ENCODE measurements at places on chromosomes 7 and 10. TPM values are rescaled to one million over a fixed set of nuclear protein-coding genes. Genes with fewer than 3 reads are reported as not detected.

The GARIN1A gene
- total RNA-seq = not detected

- DNase-seq = no peak
Observed at GRCh38 chr7:28939844-28940544, 18.1 kb downstream of the TRIL start.

DNA sequence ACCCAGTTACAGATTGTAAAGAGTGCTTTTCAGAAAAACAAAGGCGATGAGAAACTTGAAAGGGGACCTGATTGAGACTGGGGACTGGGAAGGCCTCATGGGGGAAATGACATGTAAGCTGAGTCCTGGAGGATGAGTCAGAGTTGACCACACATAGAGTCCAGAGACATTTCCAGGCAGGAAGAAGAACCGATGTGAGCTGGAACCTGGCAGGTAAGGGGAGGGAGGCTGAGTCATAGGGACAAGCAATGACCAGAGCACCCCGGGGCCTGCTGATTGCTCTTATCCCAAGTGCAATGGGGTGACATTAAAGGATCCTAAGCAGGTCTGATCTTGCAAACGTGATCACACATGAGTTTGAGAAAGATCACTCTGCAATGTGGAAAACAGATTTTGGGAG is 11.7 kb downstream of the TLL2 start:
- DNase-seq = peak; percentile 30

- no peak for DNase-seq
Observed at GRCh38 chr7:12759151-12759550, 71.7 kb downstream of the ARL4A start.

The SORCS1 gene
- total RNA-seq = not detected

DNA sequence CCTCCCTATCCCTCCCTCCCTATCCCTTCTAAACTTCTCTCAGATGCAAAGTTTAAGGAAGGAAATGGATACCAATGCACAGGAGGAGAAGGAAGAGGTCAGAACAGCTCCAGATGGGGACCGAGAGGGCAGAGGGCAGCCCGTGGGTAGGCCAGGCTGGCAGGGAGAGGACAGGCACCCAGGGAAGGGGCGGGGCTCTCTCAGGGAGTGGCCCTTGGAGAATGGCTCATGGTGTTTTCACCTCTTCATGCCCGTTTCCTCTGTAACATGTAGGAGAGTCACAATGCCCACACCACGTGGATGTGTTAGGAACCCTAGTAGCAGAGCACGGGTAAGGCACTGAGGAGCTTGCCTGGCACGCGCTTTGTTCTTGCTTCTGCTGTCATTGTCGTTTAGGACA is 264.5 kb downstream of the CELF2 start:
- no peak for DNase-seq

The SPDYE5 gene
- total RNA-seq = not detected

The ITIH2 gene
- total RNA-seq = not detected

DNA sequence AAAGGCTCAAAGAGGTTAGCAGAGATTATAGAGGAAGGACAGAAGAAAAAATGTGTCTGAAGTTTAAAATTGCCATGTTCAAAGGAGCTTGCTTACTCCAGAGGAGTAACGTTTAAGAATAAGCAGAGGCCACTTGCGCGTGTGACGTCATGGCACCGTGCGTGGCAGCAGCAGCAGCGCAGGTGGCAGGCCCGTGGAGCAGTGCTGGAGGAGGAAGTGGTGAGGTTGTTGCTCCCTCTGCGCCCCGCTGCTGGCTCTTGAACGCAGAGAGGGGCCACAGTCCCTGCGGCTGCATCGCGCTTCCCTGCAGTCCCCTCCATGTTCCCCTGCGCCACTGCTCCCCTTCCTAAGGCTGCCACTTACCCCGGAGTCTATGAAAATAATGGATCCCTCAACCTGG is 37.5 kb downstream of the GDI2 start:
- no peak for DNase-seq

DNA sequence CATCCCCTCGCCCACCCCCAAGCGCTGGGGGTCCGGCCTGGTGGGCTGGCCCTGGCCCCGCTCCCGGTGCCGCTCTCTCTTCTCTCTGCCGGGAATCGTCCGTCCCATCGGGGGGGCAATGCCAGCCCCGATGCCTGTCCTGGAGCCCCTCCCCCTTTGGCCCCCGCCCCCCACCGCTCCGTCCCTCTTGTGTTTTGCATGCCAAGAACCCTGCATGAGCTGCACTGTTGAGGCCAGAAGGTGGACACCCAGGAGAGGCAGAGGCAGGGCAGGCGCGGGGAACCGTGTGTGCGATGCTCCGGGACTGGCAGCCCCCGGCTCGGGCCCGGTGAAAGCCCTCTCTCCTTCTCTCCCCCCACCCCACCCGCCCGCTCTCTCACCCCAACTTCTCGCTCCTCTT is 22.1 kb upstream of the HSPB1 start:
- DNase-seq = no peak

The SPDYE16 gene
- total RNA-seq = not detected

DNA sequence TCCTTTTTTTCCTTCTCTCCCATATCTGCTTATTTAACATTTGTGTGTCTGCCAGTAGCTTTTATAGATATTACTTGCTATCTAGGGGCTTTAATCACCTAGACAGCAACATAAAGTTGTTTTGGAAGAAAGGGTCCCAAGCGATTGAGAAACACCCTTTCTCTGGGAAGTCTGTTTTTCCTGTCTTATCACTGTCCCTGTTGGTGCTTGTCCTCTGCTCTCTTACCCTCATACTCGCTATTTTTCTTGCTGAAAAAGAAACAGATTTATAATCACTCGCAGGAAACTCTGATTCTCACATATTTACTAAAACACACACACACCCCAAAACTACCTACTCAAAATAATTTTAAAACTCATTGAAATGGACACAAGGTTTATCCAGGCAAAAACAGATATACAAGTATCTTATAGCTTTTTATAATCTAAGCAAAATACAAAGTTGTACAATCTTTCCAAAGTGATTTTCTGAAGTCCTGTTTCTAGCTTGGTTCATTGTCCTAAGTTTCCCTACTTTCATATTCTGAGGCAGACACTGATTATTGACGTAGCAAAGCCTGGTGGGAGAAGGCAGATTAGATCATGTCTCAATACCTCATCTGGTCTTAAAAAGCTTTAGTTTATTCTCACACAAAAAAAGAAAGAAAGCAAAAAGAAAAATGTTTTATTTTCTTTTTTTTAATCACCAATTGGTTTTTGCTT is 157.3 kb downstream of the CACNA2D1 start:
- no peak for DNase-seq

Data from Caki2 (cell line).